ENCODE measurements at places on chromosomes 4 and X. TPM values are rescaled to one million over a fixed set of nuclear protein-coding genes. Genes with fewer than 3 reads are reported as not detected.

- DNase-seq = no peak
Observed at GRCh38 chr4:137361756-137362470, 170.4 kb downstream of the PCDH18 start.

- DNase-seq = no peak
Observed at GRCh38 chr4:40546506-40546905, 83.2 kb downstream of the RBM47 start.

DNA sequence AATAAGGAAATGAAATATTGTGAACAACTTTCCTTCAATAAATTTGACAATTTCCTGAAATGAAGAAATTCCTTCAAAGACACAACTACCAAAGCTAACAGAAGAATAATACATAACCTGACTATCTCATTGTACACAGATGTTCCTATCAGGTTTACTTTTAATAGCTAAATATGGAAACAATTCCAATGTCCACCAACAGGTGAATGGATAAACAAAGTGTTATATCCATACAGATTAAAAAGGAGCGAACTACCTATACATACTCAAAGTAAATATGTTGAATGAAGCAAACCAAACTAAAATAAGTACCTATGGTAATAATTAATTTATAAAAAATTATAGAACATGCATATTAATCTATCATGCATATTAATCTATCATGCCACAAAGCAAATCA is 554.9 kb downstream of the PPP4R3C start:
- DNase-seq = no peak

- no peak for DNase-seq
Observed at GRCh38 chr4:145523117-145523516, 41.5 kb downstream of the SMAD1 start.

- no peak for DNase-seq
Observed at GRCh38 chr4:101171747-101172146, 175.6 kb downstream of the PPP3CA start.

DNA sequence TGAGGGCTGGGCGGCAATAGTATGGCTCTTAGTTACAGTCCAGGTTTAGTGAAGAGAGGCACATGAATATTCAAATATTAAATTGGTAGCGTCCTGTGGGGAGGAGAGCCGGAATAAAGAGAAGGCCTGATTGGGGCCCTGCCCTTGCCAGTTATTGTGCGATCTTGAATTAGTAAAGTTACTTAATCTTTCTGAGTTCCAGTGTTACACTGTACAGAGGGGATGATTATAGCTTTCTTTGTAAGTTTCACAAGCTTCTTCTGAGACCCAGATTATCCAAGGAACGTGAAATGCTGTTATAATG is 1.2 kb downstream of the METAP1 start:
- no peak for DNase-seq

GRCh38 chrX:867502-867901 is 236.9 kb downstream of the SHOX start:
- no peak for DNase-seq

- DNase-seq = peak; percentile 18
Observed at GRCh38 chr4:2535376-2536192, 863 bp upstream of the FAM193A start.

GRCh38 chrX:111308039-111308438 is 37.8 kb upstream of the CAPN6 start:
- DNase-seq = no peak

DNA sequence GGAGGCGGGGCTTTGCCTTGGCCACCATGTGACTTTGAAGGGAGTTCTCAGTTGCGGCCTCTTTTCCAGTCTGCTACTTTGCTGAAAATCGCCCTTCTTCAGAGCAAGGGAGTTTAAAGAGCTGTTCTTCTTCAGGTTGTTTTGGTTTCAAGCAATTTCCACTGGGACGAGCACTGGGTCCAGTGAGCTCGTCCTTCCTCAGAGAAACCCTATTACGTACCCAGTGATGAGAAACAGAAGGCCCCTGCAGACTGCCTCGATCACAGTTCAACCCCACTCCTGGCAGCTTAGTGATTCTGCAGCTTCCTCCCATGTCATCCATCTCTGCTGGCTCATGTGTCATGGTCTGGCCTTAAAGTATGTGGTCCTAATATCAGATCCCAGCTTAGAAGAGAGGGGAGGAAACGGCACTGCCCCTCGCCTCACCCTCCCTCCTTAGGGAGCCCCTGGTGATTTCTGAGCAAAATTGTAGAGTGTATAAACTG is 7.8 kb upstream of the FAM149A start:
- DNase-seq = no peak

- DNase-seq = peak; percentile 4
Observed at GRCh38 chrX:14030174-14030530, 460 bp upstream of the GEMIN8 start.

DNA sequence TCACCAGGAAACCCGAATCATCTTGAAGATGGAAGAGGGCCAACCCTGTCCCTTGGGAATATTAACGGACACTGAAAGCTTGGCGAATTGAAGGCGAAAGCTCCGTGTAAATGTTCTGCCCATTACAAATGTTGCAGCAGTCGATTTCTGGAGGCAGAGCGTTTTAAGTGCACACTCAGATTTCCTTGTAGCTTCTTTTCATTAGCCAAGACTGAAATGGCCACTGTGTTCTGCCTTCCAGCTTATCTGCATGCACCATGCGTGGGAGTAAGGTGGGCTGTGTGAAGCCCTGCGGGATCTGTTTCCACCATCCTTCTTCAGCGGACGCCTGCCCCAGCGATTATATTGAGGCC is 1.3 kb downstream of the SMIM20 start:
- DNase-seq = no peak

DNA sequence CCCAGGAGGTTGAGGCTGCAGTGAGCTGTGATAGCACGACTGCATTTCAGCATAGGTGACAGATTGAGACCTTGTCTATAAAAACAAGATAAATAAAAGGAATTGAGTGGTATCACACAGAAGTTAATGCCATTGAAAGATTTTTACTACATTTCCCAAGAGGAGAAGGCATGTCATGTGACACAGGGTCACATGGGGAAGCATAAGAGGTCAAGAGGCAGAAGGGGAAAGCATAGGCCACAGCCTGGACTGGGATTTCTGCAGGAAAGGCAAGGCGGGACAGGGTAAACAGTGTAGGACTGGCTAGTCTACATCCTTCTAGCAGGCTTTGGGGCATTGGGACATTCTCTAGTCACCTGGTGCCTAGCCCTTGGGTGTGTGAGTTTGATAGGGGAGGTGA is 88.6 kb downstream of the PDGFRA start:
- DNase-seq = no peak

DNA sequence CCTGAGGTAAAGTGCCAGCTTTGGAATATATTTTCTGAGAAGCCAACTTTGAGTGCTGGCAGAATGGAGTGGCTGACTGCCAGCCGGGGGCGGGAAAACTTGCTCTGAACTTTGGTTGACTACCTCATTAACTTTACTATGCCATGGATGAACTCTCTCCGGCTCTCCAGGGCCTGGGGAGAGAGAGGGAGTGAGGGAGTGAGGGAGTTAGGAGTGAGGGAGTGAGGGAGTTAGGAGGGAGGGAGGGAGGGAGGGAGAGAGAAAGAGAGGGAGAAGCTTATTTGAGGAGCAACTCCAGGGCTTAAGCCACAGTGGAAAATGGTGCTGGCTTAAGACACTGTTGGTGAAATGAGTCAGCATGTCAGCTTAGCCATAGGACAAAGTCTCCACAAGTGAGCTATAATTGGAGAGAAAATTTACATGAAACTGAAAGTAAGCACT is 280.9 kb upstream of the RPS6KA3 start:
- DNase-seq = peak; percentile 49

GRCh38 chr4:150722908-150723362 is 141.0 kb downstream of the MAB21L2 start:
- DNase-seq = no peak

FRAS1 gene
- polyA plus RNA-seq = 77.0 TPM

ASB12 gene
- polyA plus RNA-seq = 0.44 TPM

NLRP2B gene
- polyA plus RNA-seq = 0.06 TPM

HHIP gene
- polyA plus RNA-seq = 2.8 TPM
